Activated naive CD4-positive, alpha-beta T cell treated with anti-CD3 and anti-CD28 coated beads, Interleukin-2, amount 50 U/mL, for 16 hours (primary cell): ENCODE measurements at places on chromosomes 3 and 15.

- no peak for DNase-seq
These were observed 9.6 kb upstream of the ANXA2 start for GRCh38 chr15:60407415-60407805.

DNA sequence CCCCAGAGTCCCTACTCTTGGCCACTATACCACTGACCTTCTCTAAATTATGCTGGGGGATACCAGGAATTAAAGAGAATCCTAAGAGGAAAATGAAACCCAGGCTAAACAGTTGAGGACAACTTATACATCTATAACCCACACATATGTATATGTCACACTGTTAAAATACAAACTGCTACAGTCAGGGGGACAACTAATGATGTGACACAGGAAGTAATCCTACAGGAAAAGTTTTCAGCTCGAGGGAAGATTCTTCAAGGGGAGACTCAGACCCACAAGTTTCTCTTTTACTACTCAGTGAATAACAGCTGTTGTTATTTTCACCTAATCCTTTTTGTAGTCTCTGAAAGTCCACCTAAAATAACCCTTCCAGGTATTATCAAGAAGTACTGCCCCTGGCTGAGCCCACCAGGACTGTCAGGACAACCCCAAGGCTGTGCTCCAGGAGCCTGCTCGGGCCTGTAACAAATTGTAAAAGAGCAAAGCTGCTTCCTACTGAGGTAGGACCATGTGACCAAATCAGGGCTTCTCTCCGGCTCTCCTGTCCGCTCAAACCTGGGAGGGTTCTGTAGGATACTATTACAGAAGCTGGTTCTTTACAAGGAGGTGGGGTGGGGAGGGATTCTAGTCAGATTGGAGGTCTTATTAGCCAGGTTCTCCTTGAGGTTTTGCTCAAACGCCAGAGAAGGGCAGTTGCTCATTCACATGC is 91.6 kb downstream of the SRGAP3 start:
- no peak for DNase-seq

DNA sequence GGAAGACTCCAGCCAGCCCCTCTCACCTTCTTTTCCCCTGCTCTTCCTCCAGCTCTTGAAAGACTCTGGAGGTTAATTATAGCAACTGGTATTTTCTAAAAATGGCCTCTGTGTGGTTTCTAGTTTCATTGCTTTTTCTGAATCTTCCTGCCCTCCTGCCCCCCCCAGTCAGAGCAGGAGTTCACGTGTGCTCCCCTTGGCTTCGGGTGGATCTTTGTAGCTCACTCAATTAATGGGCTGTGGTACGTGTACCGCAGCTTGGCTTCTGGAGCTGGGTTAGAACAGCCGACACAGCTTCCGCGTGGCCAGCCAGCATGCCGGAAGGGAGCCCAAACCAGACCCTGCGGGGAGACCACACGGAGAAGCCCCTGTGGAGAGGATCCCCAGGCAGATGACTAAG is 31.5 kb downstream of the TM2D3 start:
- no peak for DNase-seq

DNA sequence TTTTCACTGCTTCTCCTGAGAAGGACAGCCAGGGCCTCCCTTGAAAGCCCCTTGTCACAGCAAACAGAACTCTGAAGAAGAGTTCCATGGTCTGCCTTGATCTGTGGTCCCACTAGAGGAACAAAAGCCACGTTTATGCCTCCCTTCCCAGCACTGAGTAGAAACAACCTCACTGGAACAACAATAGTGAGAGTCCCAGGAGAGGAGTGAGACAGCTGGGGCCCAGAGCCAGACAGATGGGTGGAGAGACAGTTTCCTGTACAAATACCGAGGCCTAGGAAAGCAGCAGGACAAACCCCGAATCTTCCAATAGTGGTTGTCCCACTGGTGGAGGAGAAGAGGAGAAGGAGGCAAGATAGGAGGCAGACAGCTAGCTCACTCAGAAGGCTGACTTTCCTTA is 106.1 kb downstream of the WDR76 start:
- DNase-seq, result no peak

GRCh38 chr3:134693226-134693625 is 42.4 kb upstream of the KY start:
- no peak for DNase-seq

GRCh38 chr3:107911337-107912000 is 179.4 kb downstream of the CD47 start:
- DNase-seq, result no peak
